Dorsolateral prefrontal cortex (tissue), 122 donors: ENCODE measurements at places on chromosomes 6 and 20.

DNA sequence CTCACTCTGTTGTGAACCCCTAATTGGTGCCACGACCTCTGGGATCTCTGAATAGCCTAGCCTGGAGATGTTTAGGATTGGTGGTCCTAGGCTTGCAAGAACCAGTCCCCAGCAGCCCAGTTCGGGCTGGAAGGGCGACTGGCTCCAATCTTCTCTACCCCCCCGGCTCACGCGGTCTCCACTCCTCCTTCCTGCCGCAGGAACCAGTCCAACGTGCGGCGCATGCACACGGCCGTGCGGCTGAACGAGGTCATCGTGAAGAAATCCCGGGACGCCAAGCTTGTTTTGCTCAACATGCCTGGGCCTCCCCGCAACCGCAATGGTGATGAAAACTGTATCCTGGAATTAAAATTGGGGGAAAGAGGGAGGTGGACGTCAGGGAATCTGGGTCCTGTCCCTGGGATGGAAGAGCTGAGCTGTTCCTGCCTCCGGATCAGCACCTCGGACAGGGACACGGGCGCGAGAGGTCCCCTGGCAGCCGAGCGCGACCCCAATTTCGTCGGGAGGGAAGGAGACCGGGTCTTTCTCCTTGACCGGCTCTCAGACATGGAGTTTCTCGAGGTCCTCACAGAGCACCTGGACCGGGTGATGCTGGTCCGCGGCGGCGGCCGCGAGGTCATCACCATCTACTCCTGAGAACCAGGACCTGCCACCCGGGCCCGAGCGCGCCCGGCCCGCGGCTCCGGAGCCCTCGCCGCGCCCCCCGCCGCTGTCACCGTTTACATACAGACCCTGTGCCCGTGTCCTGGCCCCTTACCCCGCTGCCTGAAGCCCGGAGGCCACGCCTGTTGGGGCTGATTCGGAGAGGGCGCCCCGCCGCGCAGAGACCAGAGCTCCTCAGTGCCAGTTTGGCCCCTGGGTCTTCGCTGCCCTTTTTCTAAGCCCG lies 28.2 kb downstream of the SLC12A5 start:
- no peak for DNase-seq

GRCh38 chr20:22447447-22447778 lies 137.0 kb downstream of the FOXA2 start:
- no peak for DNase-seq

GRCh38 chr6:168367285-168367751 lies 47.7 kb upstream of the DACT2 start:
- DNase-seq, result no peak

- DNase-seq, result no peak
Measured at GRCh38 chr6:121515630-121516265, 80.3 kb downstream of the GJA1 start.

DNA sequence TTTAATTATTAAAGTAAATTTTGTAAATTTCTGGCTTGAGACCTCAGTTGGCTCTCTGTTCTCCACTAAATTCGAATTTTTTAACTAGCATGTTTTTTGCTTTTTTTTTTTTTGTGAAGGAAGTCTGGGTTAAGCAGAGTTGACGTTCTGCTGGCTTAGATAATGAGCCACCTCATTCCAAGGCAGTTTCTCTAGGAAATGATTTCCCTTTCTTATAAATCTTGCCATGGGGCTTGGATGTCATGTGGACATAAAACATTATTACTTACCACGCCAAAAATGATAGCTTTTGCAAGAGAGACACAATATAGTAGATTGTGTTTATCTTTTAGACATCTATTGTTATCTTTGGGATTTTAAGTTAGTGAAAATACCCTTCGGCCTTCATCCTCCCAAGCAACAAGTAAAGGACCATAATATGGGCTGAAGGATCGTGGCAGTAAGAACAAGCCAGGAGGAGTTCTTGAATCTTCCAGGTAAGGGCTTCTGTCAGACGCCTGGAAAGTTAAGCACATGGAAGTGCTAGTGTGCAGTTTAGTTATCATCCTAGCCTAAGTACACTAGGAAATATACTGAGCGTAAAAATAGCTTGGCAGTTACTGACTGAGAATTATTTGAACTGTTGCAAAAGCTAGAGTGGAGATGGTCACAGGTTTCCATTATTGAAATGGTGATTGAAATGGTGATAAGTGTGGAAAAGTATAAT lies 30.7 kb downstream of the ADGRG6 start:
- no peak for DNase-seq

DNA sequence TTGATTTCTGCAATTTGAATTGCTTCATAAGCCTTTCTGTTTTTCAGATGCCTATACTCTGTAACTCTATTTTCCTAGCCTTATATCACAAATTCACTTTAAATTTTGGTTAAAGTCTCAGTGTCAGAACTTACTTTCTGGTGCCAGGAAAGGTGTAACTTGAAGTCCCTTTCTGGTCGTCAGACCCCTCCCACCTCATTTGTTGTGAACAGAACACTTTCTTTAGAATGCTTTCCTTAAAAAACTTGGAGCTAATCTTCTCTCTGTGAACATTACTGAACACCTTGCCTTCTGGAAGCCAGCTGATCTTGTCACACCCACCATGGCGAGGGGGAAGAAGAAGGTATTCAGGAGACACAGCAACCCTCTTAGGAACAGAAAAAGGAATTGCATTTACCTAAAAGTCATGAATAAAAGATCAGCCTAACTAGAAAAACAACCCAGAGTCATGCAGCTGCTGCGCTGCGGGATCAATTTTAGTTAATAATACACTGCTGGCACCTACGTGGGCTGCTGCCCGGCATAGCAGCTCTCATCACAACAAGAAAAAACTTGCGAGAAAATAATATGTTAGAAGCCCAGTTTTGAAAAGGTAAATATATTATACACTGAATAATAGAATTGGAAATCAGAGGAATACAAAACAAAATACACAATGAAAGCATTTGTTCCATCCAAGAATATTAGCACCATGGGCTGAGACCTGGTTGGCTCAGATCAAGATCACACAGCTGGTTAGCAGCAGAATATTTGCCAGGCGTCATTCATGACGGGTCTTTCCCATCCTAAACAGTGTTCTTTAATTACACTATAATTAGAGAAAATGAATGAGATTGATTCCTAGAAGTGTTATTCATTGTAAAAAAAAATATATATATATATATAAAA lies 5.8 kb upstream of the FAM217A start:
- no peak for DNase-seq

- DNase-seq, result no peak
Measured at GRCh38 chr6:37942606-37943376, 123.3 kb downstream of the ZFAND3 start.

- no peak for DNase-seq
Measured at GRCh38 chr20:39253051-39253755, 291.1 kb downstream of the DHX35 start.

DNA sequence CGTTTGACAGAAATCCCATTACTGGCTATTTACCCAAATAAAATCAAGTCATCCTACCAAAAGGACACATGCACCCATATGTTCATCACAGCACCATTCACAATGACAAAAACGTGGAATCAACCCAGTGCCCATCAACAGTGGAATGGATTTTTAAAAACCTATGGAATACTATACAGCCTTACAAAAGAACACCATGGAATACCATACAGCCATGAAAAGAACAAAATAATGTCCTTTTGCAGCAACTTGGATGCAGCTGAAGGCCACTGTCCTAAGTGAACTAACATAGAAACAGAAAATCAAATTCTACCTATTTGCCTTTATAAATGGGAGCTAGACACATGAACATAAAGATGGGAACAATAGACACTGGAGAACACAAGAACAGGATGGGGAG lies 17.4 kb upstream of the IPCEF1 start:
- no peak for DNase-seq

- DNase-seq, result no peak
Measured at GRCh38 chr20:60962367-60963045, 289.6 kb upstream of the CDH4 start.

DNA sequence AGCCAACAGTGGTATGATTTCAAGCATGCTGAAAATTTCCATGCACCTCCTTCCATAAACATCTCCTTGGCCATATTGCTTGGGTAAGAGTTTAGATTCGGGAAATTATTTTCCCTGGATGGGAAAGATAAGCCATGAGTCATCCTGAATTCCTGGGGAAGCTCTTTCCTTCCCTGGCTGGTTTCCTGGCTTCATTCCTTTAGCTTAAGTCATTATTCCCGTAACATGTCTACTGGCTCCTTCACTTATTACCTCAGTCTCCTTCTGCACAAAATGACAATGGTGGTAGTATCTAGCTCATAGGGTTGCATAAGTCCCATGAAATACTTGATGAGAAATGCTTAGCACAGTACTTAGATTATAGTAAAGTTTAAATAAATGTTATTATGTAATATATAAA lies 27.6 kb downstream of the TINAG start:
- DNase-seq, result no peak
